ENCODE measurements at places on chromosomes 13 and 19. TPM values are rescaled to one million over a fixed set of nuclear protein-coding genes. Genes with fewer than 3 reads are reported as not detected.

GRCh38 chr13:104817271-104817670 lies 1718.2 kb downstream of the EFNB2 start:
- H3K27me3 ChIP-seq = no peaks in the 10 kb centered on the region
- no peaks in the 10 kb centered on the region for H3K4me1 ChIP-seq
- no peak for DNase-seq
- no peaks in the 10 kb centered on the region for H3K36me3 ChIP-seq

DNA sequence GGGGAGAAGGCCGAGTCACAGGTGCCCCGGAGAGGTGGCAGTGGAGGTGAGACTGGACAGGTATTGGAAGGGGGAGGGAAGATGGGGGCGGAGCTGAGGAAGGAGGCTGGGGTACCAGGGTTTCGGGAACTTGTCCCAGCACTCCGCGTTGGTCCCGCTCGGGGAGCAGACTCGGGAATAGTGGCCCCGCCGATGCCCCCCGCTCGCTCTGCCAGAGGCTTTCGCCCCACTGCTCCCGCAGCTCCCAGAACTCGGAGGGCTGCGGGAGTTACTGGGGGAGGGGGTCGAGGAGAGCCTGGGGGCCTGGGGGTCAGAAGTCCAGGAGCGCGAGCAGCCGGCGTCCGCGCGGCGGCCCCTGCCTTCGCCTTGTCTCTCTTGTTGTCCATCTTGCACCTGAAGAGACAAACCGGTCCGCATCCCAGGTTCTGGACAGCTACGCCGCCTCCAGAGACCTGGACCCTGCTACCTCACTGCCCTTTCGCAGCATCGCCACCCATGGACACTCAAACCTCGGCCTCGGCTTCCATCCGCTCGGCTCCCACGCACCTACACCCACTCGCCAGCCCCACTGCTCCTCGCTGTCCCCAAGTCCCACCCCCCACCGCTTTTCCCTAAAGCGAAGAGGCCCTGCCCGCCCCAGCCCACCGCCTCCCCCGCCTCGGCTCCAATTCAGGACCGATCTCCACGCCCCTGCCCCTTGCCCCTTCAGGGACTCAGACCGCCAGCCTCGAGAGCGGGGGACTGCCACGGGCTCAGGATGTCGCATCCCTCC lies 700 bp downstream of the PRR36 start:
- H3K27me3 ChIP-seq = peaks cover 49% of the 10 kb centered on the region
- DNase-seq = no peak
- no peak overlapping the region for H3K27ac ChIP-seq
- no peaks in the 10 kb centered on the region for H3K36me3 ChIP-seq
- peaks cover 5% of the 10 kb centered on the region for H3K4me1 ChIP-seq
- H3K4me3 ChIP-seq = no peak overlapping the region

The ZNF99 gene
- total RNA-seq = not detected

The VSTM1 gene
- not detected for total RNA-seq

The F2RL3 gene
- 0.44 TPM for total RNA-seq
